ENCODE measurements at places on chromosomes 1 and 21.

DNA sequence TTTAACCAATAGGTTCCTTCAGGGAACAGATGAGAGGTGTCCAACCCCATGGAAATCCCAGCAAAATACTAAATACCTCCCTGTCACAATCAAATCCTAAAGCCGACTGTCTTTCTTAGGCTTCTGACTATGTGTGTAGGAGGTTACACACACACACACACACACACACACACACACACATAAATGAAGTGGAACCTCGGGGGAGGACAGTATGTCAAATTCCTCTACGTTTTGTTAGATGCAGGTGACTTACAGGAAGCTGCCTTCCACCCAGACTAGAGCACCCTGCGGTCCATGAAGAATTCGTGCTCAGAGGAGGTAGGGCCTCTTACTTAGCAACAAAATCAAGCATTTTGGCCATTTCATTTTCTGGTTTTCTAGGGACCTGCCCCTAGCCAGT is 16.4 kb downstream of the RSPH1 start:
- DNase-seq: no peak

DNA sequence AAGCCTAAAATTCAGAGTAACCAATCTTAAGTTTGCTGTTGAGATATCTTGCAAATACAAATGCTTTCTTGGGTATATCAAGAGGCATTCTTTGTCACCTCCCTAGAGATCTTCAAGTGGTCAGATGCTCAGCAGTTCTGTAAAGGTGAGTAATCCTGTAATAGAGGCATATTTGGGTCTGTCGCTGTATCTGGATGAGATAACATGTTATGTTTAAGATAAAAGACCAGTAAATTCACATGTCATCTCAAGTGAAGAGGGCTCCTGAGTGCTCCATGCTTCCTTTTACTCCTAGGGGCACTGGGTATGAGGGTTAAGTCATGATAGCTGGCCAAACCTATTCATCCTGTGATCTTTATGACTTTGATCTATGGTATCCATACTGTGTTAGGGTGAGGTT is 7.5 kb downstream of the CR2 start:
- DNase-seq: no peak

GRCh38 chr1:182644886-182645285 is 39.5 kb downstream of the RGS8 start:
- no peak for DNase-seq

- DNase-seq: no peak
These were observed 43.0 kb upstream of the RGL1 start for GRCh38 chr1:183761871-183762270.

DNA sequence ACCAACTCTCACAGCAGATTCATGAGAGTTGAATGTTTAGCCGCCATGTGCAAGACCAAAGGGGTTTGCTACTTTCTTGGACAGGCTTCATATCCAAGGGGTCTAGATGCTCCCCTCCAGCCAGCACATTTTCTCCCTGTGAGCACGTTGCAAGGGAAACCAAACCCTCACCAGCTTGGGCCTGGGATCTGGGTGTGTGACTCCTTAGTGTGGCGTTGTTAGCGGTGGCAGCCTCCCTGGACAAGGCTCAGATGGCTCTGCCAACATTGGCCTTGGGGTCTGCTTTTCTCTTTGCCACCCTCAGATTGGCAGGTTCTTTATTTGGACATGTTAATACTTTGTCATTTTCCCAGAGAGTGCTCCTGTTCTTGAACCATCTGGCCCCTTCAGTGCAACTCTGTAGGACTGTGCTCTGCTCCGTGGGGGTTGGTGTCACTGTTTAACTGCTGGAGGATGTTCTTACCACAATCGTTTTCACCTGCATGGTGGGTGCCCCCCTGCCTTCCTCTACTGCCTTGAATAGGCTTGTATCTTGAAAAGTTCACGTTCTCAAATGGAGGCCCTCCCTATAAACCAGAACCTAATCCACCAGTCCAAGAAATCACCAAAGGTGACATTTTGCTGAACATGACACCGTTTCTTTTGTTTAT is 13.4 kb downstream of the ABCG1 start:
- no peak for DNase-seq

DNA sequence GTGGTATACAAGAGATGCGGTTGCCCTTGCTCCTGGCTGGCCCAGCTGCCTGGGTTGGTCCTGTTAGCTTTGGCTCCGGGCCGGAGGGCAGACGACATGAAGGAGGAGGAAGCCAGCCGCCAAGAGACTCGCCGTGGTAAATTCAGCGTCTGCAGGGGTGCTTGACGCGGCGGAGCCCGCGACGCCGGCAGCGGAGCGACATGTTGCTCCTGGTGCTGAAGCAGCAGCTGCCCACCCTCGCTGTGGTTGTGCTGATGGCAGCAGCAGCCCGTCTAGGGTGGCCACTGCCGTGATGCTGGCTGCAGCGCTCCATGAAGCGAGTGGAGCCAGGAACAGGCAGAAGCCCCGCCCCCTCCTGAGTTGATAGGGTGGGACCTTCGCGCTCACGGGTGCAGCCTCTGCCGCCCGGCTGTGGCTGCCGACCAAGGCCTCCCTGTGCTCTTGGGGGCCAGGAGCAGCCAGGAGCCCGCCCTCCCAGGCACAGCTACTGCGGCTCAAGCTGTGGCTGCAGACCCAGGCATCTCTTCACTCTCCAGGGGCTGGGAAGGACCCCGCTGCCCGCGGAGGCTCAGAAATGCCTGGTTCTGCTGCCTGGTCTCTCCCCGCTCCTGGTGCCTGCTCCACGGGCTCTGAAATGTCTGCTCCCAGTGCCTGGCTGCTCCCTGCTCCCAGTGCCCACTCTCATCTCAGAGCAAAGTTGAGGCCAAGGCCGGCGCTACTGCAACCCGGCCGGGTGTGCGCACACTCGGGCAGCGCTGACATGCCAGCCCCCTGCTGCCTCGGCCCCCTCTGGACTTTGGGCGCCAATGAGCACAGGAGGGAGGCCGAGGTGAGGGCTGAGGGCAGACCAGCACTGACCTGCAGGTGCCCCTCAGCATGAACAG is 4.4 kb upstream of the ZNF692 start:
- DNase-seq: peak; percentile 58

DNA sequence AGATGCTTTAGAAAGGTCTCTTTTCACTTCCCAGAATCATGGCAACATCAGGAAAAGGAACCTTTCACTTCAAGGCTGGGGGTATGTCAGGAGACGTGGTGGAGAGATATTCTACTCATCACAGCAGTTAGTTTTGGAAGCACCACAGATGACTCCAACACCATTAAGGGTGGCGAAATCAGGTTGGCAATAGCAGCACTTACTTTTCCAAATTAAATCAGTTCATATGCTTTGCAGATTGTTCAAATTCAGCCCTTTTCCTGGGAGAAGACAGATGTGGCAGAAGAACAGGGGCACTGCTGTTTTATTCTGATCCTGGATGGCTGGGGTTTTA is 79.0 kb downstream of the RUNX1 start:
- DNase-seq: no peak

DNA sequence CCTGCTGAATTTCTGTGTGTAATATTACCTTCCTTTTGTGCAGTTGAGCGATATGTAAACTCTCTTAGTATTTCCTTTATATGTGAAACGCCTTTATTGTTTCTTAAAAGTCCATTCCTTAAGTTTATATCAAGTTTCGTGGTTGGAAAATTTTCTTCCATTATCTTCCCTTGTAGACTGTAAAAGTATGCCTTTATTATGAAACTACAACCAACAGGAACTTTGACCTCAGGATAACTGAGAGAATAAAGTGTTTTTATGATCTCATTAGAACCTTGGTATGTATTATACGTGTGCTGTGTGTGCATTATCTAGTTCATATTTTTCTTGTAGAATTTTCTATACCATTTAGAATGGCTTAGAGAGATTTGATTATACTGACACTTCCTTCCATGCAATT is 3.1 kb upstream of the CDC14A start:
- no peak for DNase-seq

GRCh38 chr1:2910211-2910610 is 108.7 kb upstream of the TTC34 start:
- DNase-seq: no peak

DNA sequence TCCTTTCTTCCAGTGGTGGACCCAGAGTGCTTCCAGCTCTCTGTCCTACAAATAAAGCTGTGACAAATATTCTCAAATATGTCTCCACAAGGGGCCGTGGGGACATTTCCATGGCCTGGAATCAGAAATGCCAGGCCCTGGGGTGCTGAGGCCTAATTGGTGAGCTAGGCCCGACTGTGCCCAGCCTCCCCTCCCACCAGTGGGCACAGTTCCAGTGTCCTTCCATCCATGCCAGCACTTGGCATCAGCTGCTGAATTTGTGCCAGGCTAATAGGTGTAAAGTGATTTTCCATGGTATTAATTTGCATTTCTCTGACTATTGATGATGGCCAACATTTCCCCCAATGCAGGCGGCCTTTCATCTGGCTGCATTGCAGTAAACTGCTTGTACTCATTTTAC is 48.5 kb upstream of the B3GALT5 start:
- DNase-seq: no peak

DNA sequence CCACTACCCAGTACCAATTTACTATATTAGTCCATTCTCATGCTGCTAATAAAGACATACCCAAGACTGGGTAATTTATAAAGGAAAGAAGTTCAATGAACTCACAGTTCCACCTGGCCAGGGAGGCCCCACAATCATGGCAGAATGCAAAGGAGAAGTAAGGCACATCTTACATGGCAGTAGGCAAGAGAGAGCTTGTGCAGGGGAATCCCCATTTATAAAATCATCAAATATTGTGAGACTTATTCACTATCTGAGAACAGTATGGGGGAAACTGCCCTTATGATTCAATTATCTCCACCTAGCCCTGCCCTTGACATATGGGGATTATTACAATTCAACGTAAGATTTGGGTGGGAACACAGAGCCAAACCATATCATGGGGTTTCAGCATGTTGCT is 6.4 kb downstream of the CD58 start:
- DNase-seq: no peak

DNA sequence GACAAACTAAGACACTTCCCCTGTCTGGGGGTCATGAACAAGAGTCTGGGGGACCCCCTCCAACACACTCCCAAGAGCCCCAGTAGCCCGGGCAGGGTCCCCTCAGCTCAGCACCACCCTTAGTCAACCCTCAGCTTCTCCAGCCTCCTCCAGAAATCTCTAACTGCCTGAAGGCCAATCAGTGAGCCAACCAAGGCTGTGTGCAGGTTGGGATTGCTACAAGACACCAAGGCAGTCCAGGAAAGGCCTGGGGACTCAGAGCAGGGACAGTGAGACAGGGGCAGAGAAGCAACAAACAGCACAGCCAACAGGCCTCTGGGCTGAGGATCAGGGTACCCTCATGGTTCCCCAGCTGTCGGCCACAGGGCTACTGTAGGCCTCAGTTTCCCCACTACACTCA is 13.3 kb downstream of the SMIM12 start:
- no peak for DNase-seq

DNA sequence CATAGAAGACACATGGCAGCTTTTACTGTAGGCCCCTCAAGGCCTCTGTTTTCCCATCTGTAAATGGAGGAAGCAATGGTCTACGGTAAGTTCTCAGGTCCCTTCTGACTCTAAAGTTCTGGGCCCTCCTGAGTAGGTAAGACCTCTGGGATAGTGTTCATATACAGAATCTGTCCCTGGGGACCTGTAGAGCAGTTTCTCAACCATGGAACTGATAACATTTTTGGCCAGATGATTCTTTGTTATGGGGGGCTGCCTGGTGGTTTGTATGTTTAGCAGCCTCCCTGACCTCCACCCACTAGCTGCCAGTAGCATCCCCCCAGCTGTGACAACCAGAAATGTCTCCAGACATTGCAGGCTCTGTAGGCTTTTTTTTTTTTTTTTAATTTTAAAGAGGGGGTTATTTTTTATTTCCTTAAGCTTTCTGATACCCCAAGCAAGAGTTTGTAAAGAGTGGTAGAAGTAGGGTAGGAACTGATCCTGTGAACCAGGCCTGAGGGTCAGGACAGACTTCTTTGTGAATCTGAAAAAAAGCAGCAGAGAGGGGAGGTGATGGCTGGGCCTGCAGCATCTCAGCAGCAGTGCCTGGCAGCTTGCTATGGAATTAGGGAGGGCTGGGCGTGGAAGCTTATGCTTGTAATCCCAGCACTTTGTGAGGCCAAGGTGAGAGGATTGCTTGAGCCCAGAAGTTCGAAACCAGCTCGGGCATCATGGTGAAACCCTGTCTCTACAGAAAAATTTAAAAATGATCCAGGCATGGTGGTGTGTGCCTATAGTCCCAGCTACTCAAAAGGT is 20.2 kb upstream of the TCEA3 start:
- DNase-seq: no peak

- DNase-seq: no peak
These were observed 52.6 kb downstream of the CD34 start for GRCh38 chr1:207858281-207858680.

GRCh38 chr1:192805832-192806323 is 3.0 kb upstream of the RGS2 start:
- DNase-seq: peak; percentile 6

DNA sequence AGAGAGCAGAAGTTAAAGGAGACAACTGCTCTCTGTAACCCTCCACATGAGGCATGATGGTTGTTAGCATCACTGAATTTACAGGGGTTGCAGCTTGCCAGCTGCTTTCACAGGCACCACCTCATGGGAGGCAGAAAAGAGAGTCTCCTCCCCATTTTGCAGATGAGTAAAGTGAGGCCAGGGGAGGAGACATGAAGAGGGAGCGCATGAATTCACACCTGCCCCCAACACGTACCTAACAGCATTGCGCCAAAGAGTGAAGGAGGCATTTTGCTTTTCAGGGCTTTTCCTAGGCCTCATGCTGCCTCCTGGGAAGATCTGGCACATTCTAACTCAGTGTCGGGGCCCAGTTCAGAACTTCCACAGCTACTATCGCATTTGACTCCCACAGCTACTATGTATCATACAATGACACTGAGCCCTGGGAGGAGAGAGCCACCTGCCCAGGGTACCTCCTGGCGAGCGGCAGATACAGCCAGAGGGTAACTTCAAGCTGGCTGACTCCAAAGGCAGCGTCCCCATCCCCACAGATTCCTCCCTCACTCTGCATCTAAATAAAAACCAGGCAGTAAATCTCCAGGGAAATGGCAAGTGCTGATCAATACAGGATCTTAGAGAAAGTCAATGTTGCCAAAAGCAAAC is 34.0 kb downstream of the GLIS1 start:
- no peak for DNase-seq

DNA sequence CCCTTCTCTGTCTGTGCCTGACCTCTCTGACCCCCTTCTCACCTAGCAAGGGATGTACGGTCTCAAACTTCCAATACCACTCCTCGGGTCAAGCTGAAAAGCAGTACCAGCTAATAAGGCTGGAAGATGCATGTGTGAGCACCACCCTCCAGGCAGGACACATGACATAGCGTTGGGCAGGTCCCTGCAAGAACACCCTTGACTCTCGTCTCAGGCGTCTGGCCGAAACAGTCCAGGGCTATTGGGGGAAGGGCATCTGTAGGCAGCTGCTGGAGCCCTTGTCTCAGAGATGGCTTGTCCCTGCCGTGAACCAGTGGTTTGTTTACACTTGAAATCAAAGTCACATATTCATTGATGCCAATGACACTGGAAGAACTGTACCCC is 56.5 kb downstream of the CD46 start:
- DNase-seq: no peak

- DNase-seq: no peak
These were observed 50.7 kb downstream of the YARS1 start for GRCh38 chr1:32766328-32766972.

GRCh38 chr1:70934194-70934961 is 113.2 kb downstream of the PTGER3 start:
- no peak for DNase-seq

- DNase-seq: no peak
These were observed 446.8 kb downstream of the COL11A1 start for GRCh38 chr1:102661481-102661880.

GRCh38 chr1:64100791-64101190 is 102.6 kb upstream of the UBE2U start:
- no peak for DNase-seq

Measured in activated CD4-positive, CD25-positive, alpha-beta regulatory T cell treated with anti-CD3 and anti-CD28 coated beads, Interleukin-2, amount 50 U/mL, for 16 hours (primary cell).